Fibroblast of skin of abdomen (primary cell): ENCODE measurements at places on chromosomes 12 and 14.
A peak's percentile ranks its signal among the peaks of the same experiment; 100 is the strongest.

- no peak for DNase-seq
These were observed 2.4 kb upstream of the HOXC12 start for GRCh38 chr12:53952335-53952694.

DNA sequence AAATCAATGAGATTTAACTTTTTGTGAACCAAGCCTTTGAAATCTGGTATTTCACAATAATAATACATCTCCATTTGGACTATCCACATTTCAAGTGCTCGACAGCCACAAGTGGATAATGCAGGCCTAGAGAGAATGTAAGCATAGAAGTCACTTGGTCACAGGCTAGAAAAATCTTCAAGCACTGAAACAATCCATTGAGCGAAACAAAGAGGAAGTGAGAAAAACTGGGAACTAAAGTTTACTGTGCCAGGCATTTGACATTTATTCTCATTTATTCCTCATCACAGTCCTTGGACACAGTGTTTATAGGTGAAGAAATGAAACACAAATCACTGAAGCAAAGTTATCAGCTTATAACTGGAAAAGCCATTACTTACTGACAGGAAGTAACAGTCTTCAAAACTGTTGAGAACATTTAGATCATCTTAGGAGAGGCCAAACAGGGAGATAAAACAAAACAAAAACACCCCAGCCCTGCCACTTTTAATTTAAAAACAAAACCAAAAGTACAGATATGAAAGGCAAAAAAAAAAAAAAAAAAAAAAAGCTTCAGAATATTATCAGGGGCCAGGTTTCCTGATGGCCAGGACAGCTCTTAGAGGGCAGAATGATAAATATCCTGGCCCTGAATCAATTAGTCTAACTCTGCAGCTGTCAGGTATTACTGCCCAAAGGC is 29.2 kb downstream of the GNS start:
- no peak for DNase-seq

DNA sequence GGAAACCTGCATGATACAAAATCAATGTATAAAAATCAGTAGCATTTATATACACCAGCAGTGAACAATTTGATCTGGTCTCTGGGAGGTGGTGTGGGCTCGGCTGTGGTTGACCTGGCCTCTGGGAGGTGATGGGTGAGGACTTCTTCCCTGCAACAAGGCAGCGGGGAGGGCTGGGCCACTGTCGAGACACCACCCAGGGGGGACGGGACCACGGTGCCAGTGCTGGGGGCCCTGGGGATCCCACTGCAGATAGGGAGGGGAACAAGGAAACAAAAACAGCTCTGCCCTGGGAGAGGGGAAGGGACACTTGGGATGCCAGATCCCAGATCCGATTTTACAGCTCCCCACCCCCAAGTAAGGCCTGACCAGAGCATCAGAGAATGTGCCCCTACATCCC is 189.6 kb upstream of the SFSWAP start:
- no peak for DNase-seq

- peak; percentile 74 for DNase-seq
These were observed 7.3 kb upstream of the C12orf50 start for GRCh38 chr12:88036353-88036965.

DNA sequence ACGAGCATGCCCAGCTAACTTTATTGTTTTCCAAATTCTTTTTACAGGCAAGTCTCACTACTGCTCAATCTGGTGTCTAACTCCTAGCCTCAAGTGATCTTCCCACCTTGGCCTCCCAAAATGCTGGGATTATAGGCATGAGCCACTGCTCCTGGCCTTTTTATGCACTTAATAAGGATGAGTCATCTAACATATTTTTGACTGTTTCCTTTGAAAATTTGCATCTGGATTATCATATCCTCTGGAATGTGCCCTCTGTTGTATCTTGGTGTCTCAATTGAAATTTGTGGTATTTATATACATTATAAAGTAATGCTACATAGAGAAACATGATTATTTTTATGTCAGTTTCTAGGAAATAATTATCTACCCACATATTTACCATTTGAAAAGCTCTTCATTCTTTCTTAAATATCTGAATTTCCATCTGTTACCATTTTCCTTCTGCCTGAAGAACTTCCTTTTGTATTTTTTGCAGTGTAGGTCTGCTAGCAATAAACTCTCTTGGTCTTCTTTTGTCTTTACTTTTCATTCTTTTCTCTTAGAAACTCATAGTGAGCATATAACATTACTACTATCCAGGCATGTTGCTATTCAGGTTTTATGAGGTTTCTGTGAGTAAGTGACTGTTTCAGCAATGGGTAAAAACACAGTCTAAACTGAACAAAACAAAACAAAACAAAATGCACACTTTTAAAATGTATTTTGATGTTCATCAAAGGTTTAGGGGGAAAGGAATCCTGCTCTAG is 52.8 kb upstream of the CNOT2 start:
- DNase-seq: peak; percentile 81

GRCh38 chr14:29814156-29815015 is 113.3 kb downstream of the PRKD1 start:
- no peak for DNase-seq
